ENCODE measurements at places on chromosomes 12 and 14.

- no peak for DNase-seq
These were observed 69.7 kb downstream of the ARF6 start for GRCh38 chr14:49962621-49963020.

DNA sequence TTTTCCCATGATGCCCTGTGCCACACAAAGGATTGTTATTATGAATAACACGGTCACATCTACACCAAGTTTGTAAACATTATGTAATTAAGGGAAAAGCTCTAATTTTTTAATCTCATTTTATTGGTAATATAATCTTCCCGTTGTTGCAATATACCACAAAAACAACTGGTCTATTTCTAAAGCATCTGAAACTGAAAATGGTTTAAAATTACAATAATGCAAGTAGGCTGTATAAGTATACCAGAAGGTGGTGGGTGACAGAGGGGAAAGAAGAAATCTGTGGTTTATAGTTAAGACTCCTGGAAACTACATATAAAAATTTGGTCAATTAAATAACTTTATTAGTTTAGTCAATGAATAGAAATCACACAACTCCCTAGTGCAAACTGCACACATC lies 5.2 kb downstream of the DDHD1 start:
- no peak for DNase-seq

DNA sequence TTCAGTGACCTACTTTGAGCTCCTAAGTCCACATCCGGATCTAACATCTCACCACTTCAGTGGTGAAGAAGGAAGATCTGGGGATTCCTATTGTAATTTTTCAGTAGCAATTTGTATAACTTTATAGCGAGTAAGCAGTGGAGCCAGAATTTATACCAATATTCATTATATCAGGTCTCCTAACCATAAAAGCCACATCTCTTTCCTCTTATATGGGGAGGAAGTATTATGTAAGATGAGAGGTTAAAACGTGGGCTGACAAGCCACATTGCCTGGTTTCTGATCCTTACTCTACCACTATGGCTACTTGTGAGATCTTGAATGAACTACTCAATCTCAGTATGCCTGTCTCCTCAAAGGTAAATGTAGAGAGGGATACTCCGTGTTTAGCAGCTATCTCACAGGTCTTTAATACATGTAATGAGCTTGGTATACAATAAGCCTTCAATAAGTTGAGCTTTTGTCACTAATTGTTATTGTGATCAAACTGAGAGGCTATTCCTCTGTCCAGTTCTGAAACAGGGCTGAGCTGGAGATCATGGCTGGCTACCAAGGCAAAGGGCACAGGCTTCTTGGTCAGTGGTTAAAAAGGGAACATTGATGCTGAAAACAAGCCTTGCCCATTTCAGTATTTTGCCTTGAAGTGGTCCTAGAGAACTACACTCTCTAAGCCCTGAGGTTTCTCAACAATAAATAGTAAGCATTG lies 3.3 kb upstream of the TMEM117 start:
- no peak for DNase-seq

GRCh38 chr14:29710015-29710414 lies 217.6 kb downstream of the PRKD1 start:
- no peak for DNase-seq

DNA sequence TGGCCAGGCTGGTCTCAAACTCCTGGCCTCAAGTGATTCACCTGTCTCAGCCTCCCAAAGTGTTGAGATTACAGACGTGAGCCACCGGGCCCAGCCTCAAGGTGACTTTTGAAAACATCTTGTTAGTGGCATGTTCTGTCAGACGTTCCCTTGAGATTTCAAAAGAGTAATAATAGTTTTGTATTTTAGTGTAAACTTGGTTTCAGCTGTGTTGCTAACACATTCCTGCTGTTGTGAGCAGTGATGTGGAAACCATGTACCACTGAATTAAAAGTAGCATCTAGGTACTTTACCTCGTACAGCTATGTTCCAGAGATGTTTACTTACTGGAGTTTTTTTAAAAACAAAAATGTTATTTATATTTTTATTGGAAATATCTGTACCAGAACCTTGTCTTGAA lies 111.3 kb downstream of the AEBP2 start:
- DNase-seq: no peak

GRCh38 chr12:122474324-122474716 lies 26.4 kb downstream of the ZCCHC8 start:
- DNase-seq: no peak

DNA sequence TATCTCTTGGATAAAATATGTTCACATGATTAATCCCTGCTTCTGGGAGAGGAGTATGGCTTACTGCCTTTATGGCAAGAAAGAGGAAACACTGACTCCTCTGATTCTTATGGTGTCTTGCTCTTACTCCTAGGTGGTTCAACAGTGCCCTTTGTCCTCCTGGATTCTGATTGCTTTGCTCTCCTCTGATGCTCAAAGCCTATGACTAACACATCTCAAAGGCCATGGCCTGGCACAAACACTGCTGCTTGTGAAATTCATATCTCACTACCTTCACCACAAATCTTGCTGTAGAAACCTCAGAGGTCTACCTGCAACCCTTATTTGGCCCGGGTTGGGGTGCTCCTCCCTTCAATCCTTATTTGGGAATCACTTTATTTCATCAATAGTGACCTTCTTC lies 217.2 kb downstream of the C12orf50 start:
- no peak for DNase-seq

DNA sequence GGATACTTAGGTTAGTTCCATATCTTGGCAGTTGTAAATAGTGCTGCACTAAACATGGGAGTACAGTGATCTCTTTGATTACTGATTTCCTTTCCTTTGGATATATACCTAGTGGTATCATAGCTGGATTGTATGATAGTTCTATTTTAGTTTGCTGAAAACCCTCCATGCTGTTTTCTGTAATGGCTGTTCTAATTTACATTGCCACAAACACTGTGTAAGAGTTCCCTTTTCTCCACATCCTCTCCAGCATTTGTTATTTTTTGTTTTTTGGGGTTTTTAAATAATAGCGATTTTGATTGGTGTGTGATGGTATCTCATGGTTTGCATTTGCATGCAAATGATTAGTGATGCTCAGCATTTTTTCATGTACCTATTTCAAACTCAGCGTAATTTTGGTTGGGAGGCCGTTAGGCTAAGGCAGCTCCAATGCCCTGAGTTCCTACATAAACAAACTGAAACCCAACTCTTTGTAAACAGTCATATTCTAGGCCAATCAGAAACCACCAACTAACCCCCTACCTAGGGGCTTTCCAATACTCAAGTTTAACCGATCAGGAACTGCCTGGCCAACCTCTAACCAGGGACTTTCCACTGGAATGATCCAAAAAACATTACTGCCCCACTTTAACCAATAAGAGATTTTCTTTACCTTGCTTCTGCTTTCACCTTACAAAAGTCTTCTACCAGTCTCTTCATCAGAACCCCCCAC lies 171.6 kb downstream of the FBXL14 start:
- no peak for DNase-seq

GRCh38 chr12:124392271-124392666 lies 97.4 kb downstream of the RFLNA start:
- DNase-seq: no peak

DNA sequence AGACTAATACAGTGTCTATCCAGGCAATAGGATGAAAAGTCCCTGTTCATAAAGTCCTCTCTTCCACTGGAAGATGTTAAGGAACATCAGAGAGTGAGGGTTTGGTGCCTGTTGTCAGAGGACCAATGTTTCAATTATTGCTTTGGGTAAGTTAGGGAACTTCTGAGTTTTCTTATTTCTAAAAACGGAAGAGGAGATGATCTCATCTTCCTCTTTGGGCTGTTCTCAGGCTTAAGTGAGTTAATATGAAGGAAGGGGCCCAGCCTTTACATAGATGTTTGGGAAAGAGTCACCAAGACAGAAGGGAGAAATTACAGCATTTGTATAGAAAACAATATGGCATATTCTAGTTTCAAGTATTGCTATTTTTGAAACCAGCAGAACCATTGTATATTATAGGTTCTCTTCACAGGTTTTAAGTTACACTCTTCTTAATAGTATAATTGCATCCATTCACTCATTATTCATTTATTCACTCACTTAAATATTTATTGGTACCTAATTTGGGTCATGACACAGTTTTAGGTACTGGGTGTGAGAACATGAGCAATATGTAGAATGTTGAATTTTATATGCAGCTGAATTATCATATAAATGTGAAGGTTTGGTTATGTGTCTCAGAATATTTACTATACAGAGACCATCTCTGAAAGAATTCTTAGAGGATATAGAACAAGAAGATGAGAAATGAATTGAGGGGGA lies 68.5 kb upstream of the LRIG3 start:
- DNase-seq: no peak

DNA sequence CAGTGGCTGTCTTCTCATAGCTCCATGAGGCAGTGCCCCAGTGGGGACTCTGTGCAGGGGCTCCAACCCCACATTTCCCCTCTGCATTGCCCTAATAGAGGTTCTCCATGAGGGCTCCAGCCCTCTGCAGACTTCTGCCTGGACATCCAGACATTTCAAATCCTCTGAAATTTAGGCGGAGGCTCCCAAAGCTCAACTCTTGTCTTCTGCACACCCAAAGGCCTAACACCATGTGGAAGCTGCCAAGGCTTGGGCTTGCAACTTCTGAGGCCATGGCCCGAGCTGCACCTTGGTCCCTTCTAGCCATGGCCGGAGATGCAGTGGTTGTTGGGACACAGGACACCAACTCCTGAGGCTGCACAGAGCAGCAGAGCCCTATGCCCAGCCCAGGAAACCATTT lies 20.5 kb upstream of the PPP2R5C start:
- no peak for DNase-seq

- DNase-seq: peak; percentile 1
These were observed 6.8 kb upstream of the RASAL1 start for GRCh38 chr12:113142173-113142885.

Measured in cerebellar nuclear complex (tissue), 1 donor.